ENCODE measurements at places on chromosomes 6 and 20.
A peak's percentile ranks its signal among the peaks of the same experiment; 100 is the strongest.

DNA sequence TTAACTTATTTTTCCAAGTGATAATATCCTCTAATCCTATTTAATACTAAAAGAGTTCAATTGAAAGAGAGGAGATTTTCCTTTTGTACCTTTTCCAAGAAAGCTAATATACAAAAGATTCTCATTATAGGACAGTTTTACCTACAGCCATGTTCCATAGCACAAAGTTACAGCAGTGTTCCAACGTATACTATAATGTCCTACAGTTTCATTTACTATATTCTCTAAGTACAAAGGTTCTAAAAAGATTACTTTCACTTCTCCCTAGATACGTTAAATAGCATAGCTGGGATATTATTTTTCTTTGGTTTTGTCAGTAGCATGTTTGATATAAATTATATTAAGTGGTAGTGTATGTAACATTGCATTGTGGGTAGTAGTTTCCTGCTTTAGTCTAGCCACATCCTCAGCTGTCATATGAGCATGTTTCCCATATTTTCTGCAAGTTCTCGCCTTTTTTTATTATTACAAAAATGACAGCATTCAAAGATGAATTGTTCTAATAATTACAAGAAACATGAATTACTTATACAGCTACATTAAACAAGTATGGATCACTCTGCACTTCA lies 4.4 kb upstream of the RUNX2 start:
- no peak for DNase-seq

- DNase-seq: no peak
Observed at GRCh38 chr6:43074847-43075669, 1.1 kb upstream of the PTK7 start.

DNA sequence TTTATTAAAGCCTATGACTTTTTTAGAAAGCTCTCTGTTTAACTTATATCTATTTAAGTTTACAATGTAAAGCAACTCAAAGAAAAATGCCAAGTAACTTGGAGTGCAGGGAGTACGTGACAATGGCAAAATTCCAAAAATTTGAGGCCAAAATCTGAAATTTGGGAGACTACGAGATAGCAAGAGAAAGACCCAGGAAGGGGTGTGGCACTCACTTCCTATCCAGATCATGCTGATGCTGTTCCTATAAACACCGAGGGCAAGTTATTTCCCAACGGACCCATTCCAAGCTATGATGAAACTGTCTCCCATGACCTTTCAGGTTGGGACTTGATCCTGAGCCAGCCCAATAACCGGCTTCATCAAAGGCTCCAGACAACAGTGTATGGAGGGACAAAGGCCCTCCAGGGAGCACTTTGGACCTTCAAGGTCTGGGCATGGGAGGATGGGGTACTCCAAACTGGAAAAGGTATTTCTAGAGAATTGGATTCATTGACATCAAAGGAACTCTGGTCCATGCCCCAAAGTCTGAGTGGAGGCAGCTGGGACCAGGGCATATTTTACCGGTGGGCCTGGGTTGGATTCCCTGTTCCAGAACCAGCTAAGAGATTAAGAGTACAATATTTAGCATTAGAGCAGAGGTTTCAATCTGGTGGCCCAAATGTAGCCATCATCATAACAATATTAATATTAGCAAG lies 15.7 kb upstream of the SLC13A3 start:
- no peak for DNase-seq

DNA sequence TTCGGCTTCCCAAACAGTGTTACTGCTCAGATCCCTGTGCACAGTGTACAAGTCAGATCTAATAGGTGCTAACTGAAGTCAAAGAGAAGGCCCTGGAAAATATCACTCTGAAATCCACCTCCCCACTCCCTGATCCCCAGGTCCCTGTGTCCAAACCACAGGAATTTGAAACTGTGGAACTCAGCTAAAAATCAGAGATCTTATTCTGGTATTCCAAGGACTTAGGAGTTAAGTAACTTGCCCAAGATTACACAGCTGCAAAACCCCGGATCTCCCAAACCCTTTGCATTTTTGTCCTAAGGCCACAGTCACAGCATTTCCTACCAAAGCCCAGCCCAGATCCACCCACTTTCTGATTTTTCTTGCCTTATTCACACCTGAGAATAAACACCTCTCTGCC lies 32.3 kb upstream of the SLC23A2 start:
- DNase-seq: peak; percentile 19

DNA sequence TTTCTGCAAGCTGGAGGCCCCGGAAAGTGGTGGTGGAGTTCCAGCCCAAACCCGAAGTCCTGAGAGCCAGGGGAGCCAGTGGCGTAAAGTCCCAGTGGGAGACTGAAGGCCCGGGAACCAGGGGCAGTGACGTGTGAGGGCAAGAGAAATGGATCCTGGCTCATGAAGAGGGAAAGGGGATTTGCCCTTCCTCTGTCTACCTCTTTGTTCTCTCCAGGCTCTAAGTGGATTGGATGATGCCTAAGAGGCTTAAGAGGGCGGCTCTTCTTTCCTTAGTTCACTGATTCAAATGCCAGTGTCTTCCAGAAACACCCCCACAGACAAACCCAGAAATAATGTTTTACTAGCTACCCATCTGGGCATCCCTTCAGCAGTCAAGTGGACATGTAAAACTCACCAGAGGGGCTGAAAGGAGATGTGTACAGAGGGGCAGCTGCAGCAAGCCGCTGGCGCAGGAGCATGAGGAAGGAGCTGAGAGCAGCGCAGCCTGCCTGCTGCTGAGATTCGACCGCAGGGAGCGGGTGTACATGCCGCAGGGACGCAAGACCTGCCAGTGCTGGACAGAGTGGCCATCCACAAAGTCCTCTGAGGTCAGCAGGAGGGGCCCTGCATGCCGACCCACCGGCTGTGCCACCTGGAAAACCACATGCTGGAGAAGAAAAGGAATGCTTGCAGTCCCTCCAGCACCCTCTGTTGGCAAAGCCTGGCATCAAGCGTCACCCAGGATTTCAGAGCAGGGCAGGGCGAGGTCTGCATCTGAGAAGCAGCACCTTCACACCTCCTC lies 29.5 kb downstream of the CDYL start:
- DNase-seq: peak; percentile 40

GRCh38 chr20:34179637-34180360 lies 61.4 kb upstream of the ASIP start:
- no peak for DNase-seq

DNA sequence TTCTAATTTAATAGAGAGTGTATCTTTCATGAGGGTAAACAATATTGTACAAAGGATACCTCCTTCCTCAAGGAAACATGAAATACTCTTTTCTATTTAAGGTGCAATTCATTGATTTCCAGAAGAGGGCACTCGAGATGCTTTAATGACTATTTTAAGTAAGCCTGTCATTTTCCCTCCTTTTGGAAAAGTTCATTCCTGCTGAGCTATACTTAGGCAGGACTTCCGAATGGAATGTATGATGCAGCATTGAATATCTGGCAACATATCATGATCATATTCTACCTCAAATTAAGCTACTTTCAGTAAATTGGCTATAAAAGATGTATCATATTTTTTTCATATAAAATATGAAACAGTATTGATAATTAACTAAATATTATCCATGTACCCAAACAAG lies 5.0 kb downstream of the DST start:
- DNase-seq: peak; percentile 46

DNA sequence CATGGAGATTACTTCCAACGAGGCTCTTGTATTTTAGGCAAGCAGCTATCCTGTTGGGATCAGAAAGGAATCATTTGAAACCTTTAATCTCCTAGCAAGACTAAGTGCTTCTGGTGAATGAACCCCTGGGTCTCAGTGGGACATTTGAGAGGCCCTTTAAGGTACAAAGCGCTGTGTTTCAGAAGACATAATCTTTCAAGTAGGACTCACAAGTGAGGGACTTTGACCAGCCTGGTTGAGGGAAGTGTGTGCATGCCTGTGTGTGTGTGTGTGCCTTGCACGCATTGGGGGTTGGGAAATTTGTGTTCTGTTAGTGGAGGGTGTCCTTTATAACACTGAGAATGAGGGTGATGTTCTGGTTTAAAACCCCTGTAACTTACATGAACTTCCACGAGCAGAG lies 64.4 kb upstream of the KCNG1 start:
- no peak for DNase-seq

DNA sequence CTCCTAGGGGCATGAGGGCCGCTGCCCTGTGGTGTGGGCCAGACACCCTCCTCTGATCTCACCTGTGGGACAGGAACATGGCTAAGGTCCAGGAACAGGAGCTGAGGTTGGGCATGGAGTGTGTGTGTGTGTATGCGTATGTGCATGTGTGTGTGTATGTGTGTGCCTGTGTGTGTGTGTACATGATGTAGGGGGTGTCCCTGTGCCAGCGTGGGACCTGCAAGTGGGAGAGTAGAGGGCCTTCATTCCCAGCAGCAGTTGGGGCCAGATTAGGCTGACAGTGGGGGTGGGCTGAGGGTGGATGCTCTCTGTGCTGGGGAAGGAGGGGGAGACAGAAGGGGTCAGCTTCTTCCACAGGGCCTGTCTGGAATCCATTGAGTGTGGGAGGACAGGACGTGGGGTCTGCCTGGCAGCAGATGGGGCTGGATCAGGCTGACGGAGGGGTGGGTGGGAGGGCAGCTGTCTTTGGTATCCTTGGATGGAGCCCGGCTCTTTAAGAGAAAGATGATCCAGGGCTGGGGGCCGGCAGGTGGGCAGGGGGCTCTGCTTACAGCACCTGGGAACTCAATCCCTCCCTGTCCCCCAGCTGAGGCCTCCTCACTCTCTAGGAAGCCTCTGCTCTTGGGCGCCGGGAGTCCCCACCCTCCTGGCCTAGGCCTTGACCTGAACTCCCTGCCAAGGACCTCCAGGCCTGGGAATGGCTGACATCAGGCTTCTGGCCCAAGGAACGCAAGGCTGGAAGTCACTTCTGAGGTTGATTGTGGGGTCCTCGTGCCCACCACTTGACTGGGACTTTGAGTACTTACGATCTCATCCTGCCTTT lies 44.0 kb downstream of the SPDEF start:
- DNase-seq: no peak

GRCh38 chr6:55438203-55438602 lies 110.9 kb downstream of the GFRAL start:
- DNase-seq: no peak

DNA sequence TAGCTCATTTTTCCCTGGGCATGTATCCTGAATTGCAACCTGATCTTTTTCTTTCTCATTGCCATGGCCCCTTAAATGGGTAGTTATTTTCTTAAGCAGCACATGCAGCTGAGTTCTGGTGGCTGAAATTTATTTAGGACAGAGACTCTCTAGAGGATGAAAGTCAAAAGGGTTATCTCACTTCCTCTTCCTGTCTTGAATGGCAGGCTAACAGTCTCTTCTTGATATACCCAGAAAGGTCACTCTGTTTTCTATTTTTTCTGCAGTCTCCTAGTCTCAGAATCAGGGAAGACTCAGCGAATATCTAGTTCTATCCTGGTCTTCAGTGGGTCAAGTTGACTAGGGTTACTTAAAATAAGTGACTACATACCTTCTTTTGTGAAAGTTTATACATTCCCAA lies 243.3 kb downstream of the EPHA7 start:
- DNase-seq: no peak

GRCh38 chr6:46583081-46583480 lies 69.5 kb downstream of the CYP39A1 start:
- DNase-seq: no peak

GRCh38 chr6:14102383-14102782 lies 15.2 kb upstream of the CD83 start:
- no peak for DNase-seq

GRCh38 chr6:125655511-125655910 lies 93.9 kb upstream of the HEY2 start:
- DNase-seq: no peak

- peak; percentile 20 for DNase-seq
Observed at GRCh38 chr6:144417681-144418080, 132.5 kb downstream of the UTRN start.

- peak; percentile 78 for DNase-seq
Observed at GRCh38 chr6:87907521-87907920, 140.1 kb upstream of the SPACA1 start.

GRCh38 chr6:37554480-37554819 lies 54.8 kb upstream of the CCDC167 start:
- peak; percentile 34 for DNase-seq

DNA sequence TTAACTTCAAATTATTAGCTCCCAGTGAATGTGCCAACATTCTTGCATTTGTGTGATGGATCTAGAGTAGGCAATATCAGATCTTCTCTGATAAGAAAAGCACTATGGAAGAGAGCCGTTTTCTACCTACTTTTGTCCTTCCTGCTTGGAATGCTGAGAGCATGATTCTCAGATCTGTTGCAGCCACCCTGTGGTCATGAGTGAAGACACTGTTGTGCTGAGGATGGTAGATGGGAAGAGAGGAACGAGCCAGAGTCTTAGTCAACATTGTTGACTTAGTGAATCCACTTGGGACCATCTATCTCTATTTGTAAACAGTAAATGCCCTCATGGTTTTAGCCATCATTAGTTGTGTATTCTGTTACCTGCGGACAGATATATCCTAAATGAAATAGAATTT lies 202.6 kb downstream of the CD109 start:
- no peak for DNase-seq

DNA sequence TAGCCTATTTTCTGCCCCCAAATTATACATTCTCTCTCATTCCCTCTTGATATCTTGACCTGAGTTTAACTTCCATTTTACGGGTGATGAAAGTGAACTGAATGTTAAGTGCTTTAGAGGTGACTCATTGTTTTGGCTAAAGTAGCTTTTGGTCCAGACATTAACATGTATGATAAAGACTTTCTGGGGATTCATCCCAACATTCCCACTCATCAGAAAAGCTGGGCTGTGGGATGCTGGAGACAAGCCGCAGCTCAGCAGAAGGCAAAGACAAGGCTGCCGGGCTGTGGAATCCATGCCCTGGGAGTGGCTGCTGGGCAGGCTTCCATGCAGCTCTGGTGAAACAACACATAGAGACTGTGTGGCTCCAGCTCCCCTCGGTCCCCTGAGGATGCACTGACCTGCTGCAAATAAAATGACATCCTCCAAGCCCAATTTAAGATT lies 89.9 kb upstream of the SYNDIG1 start:
- DNase-seq: peak; percentile 28

- DNase-seq: no peak
Observed at GRCh38 chr6:19450651-19451050, 386.5 kb upstream of the ID4 start.

GRCh38 chr6:19549109-19549508 lies 288.1 kb upstream of the ID4 start:
- no peak for DNase-seq

DNA sequence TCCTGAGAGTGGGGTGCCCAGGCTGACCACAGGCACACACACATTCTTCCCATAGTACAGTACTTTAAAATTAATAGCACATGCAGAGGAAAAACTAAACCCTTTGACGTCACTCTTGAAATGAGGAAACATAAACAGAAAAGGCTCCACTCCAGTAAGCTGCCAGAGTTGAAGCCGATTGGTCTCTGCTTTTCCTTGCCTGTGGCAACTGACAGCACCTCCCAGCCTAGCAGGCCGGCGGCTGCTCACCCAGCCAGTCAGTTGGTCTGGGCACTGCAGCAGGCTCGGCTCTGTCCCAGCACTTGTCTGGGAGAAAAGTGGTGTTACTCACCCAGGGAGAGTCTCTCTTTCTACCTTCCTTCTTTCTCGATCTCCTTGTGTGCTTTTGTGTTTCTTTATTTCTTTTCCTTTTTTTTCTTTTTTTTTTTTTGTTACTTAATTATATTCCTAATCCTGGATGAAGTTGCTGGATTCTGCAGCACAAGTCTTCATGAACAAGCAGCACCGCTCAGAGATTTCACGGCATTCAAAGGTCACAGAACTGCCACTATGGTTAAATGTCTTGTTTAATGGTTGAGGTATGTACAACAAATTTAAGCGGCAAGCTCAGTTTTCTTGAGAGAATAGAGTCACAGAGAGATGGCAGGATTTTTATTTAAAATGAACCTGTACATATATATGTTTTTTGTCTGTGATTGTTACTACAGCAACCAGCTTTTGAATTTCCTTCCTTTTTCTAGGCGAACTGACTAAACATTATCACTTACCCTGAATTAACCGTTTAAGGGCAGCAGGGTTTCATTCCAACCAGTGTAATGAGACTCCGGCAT lies at the start of gene PDE7B:
PDE7B (plus strand) TSS at position 260 of the 830 bp plus-strand sequence.
- DNase-seq: peak; percentile 71

Data from mammary epithelial cell (primary cell).